ENCODE measurements at places on chromosomes 6 and 20. TPM values are rescaled to one million over a fixed set of nuclear protein-coding genes. Genes with fewer than 3 reads are reported as not detected.

Gene SOX18
- 1.1 TPM for total RNA-seq

Gene BPI
- not detected for total RNA-seq

Gene PRND
- not detected for total RNA-seq

- DNase-seq: no peak
These were observed 27.8 kb downstream of the LRRC1 start for GRCh38 chr6:53822401-53823125.

- DNase-seq: no peak
These were observed 509.3 kb upstream of the MAN1A1 start for GRCh38 chr6:119858901-119859300.

DNA sequence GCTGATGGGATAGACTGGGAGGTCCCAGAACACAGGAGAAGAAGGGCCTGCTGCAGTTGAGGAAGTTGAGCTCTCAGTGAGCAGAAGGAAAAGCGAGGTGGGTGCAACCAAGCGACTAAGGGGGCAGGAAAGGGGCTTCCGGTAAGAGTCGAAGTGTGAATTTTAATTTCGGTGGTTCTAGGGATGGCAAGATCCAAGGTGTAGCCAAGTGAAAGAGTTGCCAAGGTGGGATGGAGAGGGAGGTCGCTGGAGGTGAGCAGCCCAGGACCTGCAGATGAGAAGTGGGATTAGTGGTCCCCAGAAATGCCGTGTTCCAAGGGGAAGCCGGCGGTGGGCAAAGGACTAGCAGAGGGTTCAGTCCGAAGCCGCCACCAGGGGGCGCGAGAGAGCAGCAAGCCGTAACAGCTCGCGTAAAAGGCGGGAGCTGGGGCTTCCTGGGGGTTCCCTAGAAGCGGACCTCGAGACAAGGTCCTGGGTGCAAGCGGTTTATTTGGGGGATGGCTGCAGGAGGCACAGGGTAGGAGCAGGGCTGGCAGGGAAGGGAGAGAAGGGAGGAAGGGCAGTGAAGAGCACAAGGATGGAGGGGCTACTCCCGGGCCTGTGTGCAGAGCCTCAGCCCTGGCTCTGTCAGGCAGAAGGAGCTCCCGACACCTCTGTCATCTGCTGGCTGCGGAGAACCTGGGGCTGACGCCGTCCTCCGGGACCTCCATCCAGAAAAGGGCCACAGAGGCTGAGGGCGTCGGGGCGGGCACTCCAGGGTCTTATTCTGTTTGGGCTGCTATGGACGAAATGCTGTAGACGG lies 103.6 kb downstream of the PAX1 start:
- peak; percentile 14 for DNase-seq

DNA sequence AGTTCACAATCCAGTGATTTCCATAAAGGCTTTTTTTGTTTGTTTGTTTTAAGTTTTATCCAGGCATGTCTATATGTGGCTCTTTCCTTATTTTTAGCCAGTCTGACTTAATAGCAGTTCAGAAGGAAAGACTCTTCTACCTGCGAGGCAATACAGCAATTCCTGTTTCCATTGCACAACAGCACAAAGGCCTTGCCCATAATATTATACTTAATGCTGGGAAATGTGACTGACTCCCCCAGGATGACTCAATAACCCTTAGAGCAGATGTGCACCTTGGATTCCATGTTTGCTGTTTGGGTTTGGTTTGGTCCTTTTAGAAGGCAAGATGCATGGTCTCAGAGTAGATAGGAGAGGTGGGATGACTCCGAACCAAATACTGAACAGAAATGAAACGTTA lies 184.1 kb downstream of the MTFR2 start:
- no peak for DNase-seq

GRCh38 chr20:41956338-41957074 lies 338.3 kb upstream of the CHD6 start:
- no peak for DNase-seq

DNA sequence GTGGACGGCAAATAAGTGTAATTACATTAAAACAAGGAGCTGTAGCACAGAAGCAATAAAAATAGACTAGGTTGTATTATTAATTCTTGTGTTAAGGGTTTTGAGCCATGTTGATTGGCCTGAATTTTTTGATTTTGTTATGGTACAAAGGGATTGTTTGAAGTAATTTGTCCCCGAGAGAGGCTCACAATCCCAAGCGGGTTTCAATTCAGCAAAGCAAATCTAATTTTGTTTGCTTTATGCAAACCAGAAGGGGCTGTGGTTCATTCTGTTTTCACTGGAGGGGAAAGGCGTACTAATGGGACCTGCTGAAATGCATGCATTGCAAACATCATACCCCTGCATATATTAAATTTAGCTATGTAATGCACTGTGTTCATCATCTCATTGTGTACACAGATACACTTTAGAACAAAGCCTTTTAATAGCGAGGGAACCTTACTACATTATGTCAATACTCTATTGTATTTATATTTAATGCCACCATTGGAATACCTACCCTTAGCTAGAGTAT lies 379.5 kb upstream of the POU3F2 start:
- DNase-seq: no peak

DNA sequence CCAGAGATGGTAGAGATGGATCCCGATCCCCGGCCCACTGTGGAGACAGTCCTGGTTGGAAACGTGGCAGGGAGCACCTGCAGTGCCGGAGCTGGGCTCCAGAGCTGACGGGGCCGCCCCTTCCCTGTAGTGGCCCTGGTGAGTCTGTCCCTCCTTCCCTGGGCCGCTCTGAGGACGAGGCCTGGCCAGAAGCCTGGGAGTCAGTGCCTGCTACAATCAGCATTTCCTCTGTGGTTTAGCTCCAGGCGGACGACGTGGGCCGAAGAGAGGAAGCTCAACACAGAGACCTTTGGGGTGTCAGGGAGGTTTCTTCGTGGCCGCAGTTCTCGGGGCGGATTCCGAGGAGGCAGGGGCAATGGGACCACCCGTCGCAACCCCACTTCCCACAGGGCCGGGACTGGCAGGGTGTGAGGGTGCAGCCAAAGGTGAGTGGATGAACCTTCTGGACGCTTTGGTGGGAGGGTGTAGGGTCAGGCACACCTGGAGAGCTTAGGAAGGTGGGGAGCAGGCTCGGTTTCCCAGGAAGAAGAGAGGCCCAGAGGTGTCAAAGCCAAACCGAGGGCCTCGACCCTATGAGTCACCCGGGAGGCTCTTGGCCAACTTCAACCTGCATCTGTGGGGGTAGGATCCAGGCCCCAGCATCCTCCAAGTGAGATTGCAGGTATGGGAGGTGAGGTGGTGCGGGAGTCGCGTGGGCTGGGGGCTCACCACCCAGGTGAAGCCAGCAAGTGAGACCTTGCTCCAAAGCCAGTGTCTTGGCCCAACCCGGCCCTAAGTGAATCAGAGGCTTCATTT lies 9.9 kb downstream of the PSMA7 start:
- DNase-seq: no peak

DNA sequence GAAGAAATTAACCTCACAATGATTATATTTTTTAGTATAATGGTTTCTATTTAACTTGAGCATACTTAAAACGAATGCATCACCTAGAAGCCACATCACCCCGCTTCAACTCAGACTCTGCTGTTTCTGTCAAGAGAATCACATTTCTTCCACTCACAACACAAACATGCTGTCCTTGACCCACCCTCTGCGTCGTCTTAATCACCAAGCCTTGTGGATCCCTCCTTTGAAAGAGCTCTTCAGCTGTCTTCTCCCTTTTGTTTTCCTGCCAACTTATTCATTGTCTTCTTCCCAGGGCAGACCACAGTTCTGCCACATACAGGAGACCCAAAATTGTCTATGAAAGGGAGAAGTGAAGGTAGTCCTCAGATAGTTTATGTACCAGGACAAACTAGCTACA lies 595.6 kb upstream of the AGPAT4 start:
- DNase-seq: no peak

- no peak for DNase-seq
These were observed 332.3 kb downstream of the PLCB1 start for GRCh38 chr20:8464368-8464767.

DNA sequence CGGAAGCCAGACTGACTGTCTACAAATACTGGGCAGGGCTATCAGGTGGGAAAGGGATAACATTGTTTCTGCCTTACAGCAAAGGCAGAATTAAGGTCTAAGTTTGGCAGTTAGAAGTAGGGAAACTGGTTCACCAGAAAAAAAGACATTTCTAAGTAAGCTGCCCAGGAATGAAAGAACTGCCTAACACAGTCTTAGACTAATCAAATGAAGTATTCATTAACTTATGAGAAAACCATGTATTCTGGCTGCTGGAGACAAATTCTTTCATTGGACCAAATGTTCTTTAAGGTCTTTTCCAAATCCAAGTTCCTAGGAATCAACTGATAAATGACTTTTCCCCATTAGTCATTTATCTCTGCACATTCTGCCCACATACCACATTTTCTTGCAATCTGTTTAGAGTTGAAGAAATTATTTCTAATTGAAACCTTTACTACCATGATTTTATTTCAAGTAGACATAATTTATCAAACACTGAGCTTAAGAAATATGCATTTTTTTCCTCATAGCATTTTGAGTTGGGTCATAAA lies 120.3 kb upstream of the OGFRL1 start:
- DNase-seq: no peak

DNA sequence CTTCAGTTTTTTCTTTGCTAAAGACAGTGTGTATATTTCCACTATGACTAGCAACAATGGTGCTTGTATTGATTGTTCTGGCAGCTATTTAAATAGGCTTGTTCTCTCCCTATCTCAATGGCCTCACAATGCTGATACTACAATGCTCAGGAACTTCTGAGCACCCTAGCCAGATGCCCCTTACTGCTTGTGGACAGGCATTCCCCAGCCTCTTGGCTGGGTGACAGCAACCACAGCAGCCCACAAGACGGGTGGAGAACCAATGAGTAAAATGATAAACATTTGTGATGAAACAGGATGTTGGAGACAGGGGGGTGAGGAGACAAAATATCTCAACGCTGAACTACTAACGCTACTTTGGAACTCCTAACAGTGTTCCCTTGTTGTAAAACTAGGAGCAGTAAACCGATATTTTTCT lies 42.3 kb downstream of the HIVEP2 start:
- peak; percentile 64 for DNase-seq

DNA sequence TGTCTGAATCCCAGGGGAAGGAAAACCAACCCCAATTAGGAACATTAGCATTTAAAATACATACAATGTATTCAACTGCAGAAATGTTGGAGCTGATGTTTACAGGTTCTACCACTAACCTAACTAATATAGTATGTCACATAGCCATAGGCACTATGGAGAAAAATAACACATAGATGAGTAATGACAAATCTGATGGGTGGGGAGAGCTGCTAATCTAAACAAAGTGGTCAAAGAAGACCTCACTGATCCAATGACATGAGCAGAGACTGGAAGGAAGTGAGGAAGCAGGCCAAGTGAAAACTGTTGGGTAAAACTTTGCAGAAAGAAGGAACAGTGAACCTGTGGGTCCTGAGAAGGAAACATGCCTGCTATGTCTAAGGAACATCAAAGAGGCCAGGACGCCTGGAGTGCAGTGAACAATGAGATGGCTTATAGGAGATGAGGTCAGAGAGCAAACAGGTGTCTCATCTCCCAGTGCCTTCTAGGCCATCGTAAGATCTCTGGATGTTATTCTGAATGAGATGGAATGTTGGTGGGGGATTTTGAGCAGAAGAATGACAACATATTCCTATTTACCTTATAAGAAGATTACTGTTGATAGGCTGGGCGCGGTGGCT lies 135.7 kb downstream of the ALDH8A1 start:
- no peak for DNase-seq

Data from activated T-helper 2 cell treated with anti-CD3 and anti-CD28 coated beads, Interferon-gamma antibody, Interleukin-2, Interleukin-4, amounts not matched to agents 10 μg/mL and 5 μg/mL and 100 μg/mL, durations not matched to agents 14 hours and 24 hours and 36 hours (primary cell).